Right renal pelvis (tissue), 4 donors: ENCODE measurements at places on chromosomes 2 and 18.

DNA sequence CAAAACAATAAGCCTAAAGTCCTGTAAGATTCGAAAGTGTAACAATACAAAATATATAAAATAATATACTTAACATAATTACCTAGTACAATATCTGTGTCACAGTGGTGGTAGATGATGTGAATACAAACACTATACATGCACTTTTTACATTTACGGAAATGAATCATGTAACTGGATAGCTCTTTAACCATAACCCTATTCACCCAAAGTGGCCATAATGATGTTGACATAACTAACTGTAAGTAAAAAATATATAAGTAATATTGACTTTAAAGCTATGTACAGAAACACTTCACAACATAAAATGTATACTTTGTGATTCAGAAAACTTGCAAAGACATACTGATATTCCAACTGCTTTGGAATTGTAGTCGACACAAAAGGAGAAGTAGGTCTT lies 616.9 kb upstream of the SLC8A1 start:
- no peak for DNase-seq

GRCh38 chr2:44705876-44706480 lies 235.5 kb upstream of the SIX3 start:
- no peak for DNase-seq

DNA sequence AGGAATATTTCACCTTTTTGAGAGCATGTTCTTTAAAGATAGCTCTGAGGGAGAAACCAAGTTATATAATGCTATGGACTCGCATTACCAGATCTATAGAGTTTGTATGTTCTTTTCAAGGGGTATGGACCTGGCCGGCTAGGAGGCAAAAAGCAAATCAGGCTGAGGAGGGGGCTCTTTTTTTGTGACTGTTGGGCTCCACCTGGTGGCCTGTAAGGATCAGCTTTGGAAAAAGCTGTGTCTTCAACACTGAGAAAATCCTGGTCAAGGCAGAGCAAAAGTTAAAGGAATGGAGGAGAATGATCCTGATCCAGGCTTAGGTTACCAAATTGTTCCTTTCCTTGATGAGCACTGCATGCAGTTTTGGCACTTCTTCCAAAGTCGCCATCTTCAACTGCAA lies 180.5 kb downstream of the DIS3L2 start:
- DNase-seq, result peak; percentile 20

GRCh38 chr2:65367524-65367923 lies 64.9 kb downstream of the SPRED2 start:
- no peak for DNase-seq

DNA sequence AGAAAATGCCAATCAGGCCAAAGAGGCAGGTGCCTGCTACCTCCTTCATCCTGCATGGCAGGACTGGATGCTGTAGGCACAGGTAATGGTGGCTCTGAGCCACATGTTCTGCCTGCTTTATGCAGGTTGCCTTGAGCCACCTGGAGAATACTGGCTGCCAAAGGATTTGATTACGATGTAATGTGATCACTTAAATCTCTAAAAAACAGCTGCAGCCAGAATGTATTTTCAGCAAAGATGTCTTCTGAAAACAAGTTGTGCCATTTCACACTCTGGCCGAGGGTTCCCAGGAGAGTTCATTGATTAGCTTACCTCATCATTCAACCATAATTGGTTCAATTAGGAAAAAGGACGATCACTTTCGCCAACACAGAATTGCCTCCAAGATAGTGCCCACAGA lies 17.9 kb upstream of the MSGN1 start:
- DNase-seq, result no peak

DNA sequence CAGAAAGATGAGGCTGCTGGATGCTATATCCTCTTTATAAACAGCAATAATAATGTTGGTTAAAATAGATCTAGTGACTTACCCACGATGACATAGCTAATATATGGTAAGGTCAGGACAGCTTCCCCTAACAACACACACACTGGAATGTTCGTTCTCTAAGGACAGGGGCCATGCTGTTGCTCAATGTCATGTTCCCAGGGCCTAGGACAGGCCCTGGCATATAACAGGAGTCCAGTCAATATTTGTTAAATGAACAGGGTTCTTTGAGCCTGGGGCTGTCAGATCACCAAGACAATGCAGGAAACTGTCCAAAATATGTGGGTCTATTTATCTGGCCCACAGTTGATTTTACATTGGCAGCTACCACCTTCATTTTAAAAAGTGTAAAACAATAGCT lies 207.1 kb upstream of the MEX3C start:
- DNase-seq, result no peak
